ENCODE measurements at places on chromosomes 1 and 21. TPM values are rescaled to one million over a fixed set of nuclear protein-coding genes. Genes with fewer than 3 reads are reported as not detected.

RGS8 gene
- total RNA-seq: not detected

RIPK4 gene
- total RNA-seq: 23.2 TPM

TGFB2 gene
- 14.0 TPM for total RNA-seq

KCNC4 gene
- 4.3 TPM for total RNA-seq

ADAMTSL4 gene
- 7.2 TPM for total RNA-seq

TAS1R3 gene
- 0.19 TPM for total RNA-seq

WNT9A gene
- total RNA-seq: 8.5 TPM

PTCH2 gene
- total RNA-seq: 0.18 TPM

CRP gene
- total RNA-seq: not detected

UBE2U gene
- total RNA-seq: not detected

PTPRU gene
- total RNA-seq: 7.7 TPM

ATP13A2 gene
- 29.7 TPM for total RNA-seq

LRRC38 gene
- total RNA-seq: not detected

ETV3L gene
- total RNA-seq: not detected

CHIA gene
- total RNA-seq: not detected

GJB3 gene
- 15.6 TPM for total RNA-seq

GUK1 gene
- 135 TPM for total RNA-seq

SMPDL3B gene
- 1.5 TPM for total RNA-seq

PRR9 gene
- total RNA-seq: not detected

PRAMEF7 gene
- not detected for total RNA-seq

FAM167B gene
- 0.33 TPM for total RNA-seq

SPRR2A gene
- total RNA-seq: not detected

AMY2A gene
- total RNA-seq: not detected

NEXN gene
- 6.3 TPM for total RNA-seq

MNDA gene
- not detected for total RNA-seq

KLHL17 gene
- 10.3 TPM for total RNA-seq

ERICH3 gene
- total RNA-seq: not detected

PGLYRP3 gene
- not detected for total RNA-seq

ADAMTS5 gene
- not detected for total RNA-seq

LCE3C gene
- total RNA-seq: not detected

All from A549 treated with GW870086 at 1 μM for 4 hours (cell line).